Brain (organoid and tissue), 16 donors: ENCODE measurements at places on chromosomes 4 and X.

- no peak for DNase-seq
Observed at GRCh38 chr4:118730683-118731082, 45.5 kb downstream of the METTL14 start.

- no peak for DNase-seq
Observed at GRCh38 chr4:7256984-7257810, 64.9 kb downstream of the SORCS2 start.

DNA sequence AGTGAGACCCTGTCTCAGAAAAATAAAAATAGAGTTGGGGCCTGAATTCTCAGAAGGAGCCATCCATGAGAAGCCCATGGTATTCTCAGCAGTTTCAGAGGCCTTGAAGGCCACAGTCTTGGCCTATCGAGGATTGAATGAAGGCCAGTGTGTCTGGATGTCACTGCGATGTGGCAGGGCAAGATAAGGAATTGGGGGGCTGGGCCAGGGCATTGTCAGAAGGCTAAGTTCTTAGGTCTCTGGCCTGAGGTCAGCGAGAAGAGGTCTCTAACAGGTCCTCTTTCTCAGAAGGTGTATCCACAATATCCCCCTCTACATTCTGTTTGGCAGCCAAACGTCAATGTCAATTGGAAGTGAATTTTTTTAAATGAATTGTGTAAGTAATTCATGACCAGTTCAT, 5.7 kb downstream of the ZNF275 start:
- DNase-seq = no peak

GRCh38 chrX:21847342-21847741, 7.9 kb downstream of the MBTPS2 start:
- peak; percentile 17 for DNase-seq

DNA sequence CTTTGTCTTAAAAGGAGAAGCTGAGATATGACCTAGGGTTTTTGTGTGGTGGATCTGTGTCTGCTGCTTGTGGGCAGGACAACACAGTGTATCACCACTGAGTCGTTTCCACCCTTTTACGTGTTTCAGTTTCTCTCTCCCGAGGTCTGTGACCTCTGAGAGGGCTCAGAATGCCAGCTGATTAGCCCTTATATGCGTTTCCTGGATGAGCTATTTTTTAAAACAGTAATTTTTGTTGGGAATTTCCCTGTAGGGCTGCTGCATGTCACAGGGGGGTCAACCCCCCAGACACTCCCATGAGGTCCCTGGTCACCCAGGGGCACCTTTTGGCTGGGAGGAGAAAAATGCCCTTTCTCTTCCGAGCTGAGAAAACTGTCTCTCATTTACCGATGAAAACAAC, 170.4 kb upstream of the CASK start:
- no peak for DNase-seq

DNA sequence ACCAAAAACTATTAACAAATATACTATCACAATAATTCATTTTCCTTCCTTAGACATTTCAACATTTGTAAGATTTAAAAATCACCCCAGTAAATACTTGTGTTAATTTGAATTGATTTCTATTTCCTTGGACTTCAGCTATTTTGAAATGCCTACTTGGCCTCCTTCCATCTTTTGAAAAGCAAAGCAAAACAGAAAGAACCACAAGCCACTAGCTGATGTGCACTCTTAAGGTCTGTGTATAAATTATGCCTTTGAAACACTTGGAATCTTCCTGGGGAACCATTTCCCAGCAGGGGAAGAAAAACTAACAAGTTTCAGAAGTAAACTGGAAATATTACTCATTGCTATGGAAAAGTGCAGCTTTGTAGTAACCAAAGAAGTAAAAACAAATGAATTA, 139.8 kb downstream of the CLCN4 start:
- no peak for DNase-seq

DNA sequence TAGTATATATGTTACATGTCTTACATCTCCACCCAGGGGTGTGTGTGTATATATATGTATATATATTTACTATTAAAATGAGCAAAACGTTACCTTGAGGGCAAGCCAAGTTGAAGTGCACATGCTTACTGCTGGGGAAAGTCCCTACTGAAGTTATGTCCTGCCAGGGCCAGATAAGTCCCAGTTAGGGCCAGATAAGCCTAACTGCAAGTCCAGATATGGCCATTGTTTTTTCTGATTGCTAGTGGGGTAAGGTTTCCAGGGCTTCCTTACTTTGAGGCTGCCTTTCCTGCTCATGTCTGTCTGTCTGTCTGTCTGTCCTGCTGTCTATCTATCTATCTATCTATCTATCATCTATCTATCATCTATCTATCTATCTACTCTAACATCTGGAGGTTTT, 19.3 kb upstream of the ZNF81 start:
- DNase-seq = no peak
